ENCODE measurements at places on chromosomes 2 and 18.

DNA sequence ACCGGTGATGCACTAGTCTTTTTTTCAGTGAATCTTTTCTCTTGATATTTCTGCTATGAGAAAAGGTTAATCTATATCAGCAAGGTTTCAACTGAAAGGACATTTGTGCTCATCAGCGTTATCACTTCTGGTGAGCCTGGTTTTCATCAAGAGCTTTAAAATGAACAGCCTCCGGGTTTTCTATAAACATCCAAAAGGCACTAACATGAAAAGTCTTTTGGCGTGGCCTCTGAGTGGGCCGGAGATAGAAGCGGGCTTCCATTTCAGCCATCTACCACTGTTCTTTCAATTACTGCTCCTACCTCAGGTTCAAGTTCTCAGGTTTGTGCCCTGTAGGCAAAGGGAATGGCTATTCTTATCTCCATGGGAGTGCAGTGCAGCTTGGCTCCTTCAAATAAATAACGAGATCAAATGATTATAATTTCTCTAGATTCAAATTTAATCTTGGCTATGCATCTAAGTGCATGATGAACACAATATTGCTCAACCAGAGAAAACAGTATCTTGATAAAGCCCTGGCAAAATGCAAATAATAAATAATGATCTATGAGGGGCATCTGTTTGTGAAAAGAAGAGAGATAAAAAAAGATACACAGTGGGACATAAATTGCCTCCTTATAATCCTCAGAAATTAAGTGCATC, 314.8 kb downstream of the CDH2 start:
- DNase-seq = no peak

GRCh38 chr2:18178736-18179349, 300.4 kb downstream of the KCNS3 start:
- DNase-seq = peak; percentile 40

DNA sequence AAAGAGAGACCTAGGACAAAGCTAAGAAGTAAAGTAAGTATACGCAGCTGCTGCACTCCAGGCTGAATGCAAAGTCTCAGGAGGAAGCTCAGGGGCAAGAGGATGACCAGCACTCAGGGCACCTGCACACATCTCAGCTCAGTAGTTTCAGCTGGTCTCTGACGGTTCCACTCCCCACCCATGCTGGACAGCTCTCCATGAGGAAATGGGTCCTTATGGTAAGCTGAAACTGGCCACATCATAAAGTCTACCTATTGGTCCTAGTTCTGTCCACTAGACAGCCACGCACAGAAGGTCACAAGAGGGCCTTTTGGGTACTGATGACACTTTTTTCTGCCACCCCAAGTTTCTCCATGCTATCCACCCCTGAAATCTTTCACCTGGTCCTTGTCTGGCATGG, 215.3 kb downstream of the TTC32 start:
- DNase-seq = no peak

DNA sequence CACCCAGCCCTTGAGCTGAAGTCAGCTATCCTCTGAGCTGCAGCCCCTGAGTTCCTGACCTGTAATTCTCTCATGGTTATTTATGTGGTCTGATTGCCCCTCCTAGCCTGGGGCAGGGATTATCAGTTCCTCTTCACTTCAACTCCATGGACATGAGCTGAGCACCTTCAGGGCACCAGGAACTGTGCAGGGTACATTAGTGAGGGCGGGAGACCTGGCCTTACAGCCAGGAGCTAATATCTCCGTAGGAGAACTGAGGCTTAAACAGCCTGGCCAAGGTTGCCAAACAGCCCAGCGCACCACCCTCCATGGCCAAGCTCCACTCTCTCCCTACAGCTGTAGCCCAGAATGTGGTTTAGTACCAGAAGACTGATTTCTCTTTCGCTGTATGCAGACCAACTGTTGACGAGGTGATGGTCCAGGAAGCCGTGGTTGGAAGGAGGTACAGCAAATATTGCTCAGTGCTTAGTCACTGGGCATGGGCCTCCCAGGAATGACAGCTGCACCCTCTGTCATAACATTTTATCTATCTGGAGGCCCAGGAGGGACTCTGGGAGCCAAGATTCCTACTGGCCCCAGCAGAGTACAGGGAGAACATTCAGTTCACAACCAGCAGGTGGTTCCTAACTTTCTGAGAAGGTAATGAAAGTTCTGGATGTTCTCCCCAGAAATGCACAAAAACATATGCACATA, 228.7 kb upstream of the SIX2 start:
- DNase-seq = peak; percentile 89

- DNase-seq = no peak
Measured at GRCh38 chr2:86562485-86562921, 740 bp downstream of the CHMP3 start.

- DNase-seq = peak; percentile 15
Measured at GRCh38 chr18:23784832-23785245, 95.6 kb downstream of the LAMA3 start.

DNA sequence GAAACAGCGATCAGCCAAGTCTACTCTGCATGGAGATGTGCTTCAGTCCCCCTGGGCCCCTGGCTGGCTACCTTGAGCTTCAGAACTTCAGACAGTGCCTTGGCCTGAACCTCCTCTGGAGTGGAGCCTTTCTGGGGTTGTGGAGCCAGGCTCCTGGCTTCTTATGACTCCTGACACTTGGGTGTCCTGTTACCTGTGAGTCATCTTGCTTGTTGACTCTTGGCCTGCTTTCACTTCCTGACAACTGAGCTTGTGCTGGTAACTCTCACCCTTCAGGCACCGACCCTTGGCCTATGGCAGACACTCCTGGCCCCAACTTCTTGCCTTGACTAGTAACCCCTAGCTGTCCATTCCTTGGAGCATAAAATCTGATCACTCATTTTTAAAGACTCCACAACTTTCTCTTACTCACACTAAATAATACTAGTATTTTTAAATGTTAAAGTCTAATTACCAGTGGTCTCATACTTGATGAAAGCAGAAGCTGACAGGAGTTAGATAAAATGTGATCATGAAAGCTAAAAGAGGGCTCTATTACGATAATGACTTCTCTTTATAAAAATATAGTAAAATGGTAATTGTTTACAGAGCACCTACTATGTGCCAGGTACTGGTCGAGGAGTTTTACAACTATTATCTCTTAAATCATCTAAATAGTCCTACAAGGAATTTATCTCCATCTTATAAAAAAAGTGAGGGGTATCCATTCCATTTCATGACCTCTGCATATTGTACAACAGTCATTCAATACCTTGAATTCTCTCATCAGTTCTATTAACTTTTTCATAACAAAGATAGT, 46.3 kb upstream of the VIT start:
- DNase-seq = no peak

DNA sequence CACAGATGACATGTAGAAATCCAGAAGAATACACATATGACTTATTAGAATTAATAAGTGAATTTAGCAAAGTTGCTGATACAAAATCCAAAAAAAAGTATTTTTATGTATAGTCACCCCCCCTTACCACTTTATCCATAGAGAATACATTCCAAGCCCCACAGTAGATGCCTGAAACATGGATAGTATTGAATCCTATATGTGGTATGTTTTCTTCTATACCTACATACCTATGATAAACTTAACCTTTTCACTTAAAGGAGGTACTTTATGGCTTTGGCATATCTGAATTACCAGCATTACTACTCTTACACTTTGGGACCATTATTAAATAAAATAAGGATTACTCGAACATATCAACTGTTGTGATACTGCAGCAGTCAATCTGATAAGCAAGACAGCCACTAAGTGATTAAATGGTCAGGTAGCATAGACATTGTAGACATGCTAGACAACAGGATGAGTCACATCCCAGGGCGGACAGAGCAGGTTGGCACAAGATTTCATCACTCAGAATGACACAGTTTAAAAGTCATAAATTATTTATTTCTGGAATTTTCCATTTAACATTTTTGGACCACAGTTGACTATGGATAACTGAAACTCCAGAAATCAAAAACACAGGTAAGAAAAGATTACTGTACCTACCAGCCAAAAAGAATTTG, 208.2 kb upstream of the CHAC2 start:
- no peak for DNase-seq

DNA sequence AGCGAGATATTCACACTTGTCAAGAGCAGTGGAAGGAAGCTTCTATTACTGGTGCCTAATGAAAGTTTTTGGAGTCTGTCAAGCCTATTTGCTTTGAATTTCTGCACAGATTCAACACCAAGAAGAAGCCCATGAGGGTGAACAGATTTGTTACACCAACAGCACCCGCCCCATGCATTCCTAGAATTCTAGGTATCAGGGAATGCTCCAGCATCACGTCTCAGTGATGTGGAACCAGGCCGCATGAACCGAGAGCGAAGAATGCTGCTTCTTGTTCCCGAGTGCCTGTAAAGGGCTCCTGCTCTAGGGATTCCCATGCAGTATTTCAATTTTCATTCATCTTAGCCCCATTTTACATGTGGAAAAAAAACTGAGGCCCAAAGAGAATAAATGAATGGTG, 69.7 kb downstream of the KCNF1 start:
- DNase-seq = no peak

DNA sequence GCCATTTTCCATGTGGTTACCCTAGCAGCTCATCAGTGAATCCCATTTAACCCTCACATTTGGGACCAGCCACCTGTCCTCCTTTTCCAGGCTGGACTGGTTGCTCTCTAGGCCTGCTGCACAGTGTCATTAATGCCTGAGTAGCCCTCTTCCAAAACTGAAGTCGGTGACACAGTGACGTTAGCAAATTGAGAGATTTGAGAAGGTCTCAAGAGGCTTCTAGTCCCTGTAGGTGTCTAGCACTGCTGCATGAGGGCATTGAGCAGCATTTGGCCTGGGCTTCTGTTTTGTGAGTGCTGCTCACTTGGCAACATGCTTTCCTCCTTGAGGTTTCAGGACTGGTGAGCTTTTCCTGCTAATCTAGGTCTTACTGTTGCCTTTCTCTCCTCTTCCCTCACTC, 36.7 kb downstream of the PKP4 start:
- DNase-seq = no peak

- DNase-seq = no peak
Measured at GRCh38 chr2:210392469-210392881, 77.5 kb upstream of the MYL1 start.

GRCh38 chr18:598124-598589, 1.4 kb downstream of the CLUL1 start:
- DNase-seq = no peak

- DNase-seq = no peak
Measured at GRCh38 chr2:10905006-10905861, 6.5 kb upstream of the KCNF1 start.

- DNase-seq = peak; percentile 81
Measured at GRCh38 chr2:106990297-106990696, 104.3 kb upstream of the ST6GAL2 start.

DNA sequence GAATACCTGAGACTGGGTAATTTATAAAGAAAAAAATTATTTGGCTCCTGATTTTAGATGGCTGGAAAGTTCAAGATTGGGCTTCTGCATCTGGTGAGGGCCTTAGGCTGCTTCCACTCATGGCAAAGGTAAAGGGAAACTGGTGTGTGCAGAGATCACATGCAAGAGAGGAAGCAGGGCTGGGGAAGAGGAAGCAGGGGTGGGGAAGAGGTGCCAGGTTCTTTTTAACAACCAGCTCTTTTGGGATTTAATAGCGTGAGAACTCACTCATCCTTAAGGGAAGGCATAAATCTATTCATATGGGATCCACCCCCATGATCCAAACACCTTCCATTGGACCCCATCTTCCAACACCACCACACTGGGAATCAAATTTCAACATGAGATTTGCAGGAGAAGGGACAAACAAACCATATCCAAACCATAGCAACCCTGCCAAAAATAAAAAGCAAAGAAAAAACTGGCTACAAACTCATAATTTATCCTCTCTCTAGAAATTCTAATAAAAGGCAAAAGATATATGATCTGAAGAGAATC, 30.4 kb downstream of the PRKRA start:
- DNase-seq = no peak

DNA sequence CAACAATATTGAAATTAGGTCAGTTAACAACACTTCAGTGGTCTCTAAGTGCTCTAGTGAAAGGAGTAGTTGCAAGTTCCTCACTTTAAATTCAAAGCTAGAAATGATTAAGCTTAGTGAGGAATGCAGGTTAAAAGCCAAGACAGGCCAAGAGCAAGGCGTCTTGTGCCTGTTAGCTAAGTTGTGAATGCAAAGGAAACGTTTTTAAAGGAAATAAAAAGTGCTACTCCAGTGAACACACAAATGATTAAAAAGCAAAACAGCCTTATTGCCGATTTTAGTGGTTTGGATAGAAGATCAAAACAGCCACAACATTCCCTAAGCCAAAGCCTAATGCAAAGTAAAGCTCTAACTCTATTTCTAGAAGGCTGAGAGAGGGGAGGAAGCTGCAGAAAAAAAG, 44.7 kb downstream of the ANTXR1 start:
- peak; percentile 70 for DNase-seq

All from astrocyte of the cerebellum (primary cell).